AG08395 (cell line): ENCODE measurements at places on chromosomes 13 and 19.

GRCh38 chr13:41199526-41199925 lies 5.2 kb upstream of the KBTBD7 start:
- no peak for DNase-seq

DNA sequence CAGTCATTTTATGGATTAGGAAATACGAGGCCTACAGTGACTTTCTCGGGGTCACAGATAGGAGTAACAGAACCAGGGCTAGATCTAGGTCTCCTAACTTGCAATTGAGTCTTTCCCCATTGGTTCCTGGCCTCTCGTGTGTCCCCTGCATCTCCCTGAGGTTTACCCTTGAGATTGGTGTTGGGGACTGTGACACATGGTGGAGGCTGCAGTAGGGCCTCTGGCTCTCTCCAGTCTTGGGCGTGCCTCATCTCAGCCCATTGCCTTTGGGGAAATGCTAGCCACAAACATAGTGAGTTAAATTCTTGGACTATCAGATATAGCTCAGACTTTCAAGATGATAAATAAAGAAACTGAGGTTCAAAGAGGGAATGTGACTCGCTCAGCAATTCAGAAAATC lies 212.1 kb downstream of the KCNRG start:
- DNase-seq = no peak

DNA sequence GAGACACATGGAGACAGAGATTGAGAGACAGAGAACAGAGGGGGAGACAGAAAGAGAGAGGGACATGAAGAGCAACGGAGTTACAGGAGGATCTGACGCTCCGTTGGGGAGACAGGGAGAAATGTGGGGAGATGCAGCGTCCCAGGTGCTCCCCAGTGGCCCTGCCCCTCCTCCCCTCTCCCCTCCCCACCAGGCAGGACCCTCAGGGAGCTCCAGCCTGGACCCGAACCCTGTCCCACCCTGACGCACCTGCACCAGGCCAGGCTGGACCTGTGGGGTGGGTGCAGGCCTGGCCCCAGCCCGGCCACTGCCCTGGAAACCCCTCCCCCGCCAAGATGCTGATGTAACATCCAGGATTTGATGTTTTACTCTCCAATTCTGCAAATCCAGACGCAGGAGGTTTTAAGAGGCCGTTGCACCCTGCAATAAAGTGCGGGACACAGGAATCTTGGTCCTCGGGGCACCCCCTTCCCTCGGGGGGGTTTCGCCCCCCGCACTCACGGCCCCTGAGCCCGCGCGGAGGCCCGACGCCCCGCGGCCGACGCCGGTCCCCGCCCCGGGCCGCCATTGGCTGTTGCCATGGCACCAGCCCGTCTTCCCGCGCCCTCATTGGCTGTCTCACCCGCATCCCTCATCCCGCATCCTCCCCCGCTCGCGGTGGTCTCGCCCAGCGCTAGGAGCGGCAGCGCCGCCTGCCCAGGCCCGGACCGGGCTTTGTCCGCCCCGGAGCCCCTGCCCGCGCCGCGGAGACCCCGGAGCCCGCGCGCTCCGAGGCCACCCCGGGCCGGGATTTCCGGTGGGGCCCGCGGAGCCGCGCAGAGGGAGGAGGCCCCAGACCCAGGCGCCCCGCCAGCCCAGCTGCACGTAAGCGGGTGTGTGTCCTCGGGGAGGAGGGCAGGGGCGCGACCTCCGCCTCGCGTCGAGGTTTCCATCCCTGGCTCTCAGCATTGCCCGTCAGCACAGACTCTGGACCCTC lies at the start of gene APC2:
Gene APC2, plus strand, starts transcription at position 655 of the 976 bp plus-strand sequence. CDS start 2,881 bp downstream, outside the sequence.
- DNase-seq = peak; percentile 90

DNA sequence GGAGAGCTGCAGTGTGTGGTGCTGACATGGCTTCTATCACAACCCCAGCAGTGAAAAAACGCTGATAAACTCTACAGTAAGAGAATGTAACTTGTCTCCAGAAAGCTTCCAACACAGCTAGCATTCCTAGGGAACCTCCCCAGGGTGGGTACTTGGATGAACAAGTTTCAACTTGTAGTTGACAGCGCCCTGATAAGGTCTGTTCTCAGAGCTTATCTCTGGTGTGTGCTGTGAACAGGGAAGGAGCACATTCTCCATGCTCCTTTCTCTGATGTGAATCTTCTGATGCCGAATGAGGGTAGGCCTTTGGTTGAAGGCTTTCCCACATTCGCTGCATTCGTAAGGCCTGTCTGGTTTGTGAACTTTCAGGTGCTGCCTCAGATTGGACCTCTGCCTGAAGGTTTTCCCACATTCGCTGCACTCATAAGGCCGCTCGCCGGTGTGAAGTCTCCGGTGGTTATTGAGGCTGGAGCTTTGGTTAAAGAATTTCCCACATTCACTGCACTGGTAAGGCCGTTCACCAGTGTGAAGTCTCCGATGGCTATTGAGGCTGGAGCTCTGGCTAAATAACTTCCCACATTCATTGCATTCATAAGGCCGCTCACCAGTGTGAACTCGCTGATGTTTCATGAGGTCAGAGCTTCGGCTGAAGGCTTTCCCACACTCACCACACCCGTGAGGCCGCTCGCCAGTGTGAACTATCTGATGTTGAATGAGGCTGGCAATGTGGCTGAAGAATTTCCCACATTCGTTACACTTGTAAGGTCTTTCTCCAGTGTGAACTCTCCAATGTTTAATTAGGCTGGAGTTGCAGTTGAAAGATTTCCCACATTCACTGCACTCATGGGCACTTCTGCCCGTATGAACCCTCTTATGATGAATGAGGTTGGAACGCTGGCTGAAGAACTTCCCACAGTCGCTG lies 5.9 kb downstream of the ZNF792 start:
- DNase-seq = no peak

DNA sequence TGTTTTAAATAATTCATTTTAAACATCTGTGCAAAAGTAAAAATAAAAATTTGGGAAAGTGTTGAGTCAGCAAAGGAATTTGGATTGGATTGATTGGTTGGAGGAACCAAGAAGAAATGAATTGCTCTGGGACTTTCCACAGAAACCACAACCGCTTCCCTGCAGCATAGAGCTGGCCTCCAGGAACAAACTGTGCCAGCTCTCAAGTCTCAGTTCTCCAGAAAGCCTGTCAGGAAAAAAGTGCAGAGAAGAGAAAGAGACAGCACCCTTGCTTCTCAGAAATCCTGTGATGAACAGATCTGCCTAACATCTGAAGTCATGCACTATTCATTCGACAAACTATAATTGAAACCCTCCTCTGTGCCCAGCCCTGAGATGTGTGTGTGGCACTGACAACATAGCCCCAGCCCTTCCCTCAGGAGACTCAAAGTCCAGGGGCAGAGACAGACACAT lies 14.8 kb downstream of the LYPD3 start:
- DNase-seq = peak; percentile 61

DNA sequence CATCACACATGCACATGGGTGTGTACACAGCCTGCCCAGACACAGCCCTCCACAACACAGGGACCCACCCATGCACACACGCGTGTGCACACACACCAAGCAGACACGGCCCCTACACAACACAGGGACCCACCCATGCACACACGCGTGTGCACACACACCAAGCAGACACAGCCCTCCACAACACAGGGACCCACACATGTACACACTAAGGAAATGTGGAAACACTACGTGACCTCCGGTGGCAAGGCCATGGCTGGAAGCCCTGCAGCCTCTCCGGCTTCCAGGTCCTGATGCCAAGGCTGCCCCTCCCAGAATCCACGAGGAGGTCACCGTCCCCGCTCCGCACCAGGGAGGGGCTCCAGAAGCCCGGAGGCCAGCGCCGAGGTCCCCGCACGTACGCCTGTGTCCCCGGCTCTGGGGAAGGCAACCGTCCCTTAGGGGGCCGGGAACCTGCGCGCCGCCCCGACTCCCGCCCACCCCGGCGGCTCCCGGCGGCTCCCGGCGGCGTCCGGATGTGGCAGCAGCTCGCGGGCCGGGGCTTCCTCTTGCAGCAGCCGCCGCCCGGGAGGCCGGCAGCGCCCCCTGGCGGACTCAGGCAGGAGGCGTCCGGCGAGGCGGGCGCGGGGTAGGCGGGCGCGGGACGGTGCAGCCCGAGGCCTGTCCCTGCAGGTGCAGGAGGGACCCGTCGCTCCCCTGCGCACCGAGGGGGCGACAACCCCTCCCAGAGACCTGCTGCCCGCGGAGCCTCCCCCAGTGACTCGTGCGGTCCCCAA lies 29.8 kb upstream of the GRTP1 start:
- DNase-seq = peak; percentile 88

DNA sequence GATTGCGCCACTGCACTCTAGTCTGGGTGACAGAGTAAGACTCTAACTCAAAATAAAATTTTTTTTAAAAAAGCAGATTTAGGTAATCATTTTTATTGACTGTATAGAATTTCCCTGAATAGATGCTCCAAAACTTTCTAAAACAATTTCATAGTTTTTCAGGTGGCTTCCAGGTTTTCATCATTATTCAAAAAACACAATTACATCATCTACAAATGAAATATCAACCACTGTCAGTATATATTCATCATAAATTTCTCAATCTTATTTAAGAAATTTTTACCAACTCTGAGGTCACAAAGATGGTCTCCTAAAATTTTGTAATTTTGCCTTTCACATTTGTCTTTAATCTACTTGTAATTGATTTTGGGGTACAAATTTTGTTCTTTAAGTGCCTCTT lies 48.1 kb downstream of the ZC3H13 start:
- no peak for DNase-seq

- DNase-seq = no peak
These were observed 36.6 kb downstream of the ZSWIM4 start for GRCh38 chr19:13831537-13832467.

- peak; percentile 19 for DNase-seq
These were observed 128.9 kb downstream of the COG6 start for GRCh38 chr13:39784347-39784746.

DNA sequence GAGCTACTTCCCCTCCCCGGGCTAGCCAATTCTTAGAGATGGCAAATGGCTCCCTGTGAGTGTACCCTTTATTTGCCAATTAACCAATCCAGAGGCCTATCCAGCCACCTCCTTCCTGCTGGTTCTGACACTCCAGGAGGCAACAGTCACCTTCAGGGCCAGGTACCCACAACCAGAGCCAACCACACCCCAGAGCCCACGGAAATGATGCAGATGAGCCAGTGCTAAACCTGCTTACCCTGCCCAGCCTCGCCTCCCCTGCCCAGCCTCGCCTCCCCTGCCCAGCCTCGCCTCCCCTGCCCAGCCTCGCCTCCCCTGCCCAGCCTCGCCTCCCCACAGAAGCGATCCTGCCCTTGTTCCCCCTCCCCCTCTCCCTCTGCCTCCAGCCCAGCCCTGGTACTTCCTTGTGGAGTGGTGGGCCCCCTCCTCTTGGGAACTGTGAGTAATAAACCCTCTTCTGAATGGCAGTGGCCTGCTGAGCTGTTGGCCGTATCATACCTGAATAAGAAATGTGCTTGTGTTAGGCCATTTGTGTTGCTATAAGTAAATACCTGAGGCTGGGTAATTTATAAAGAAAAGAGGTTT lies 173.8 kb upstream of the RNF113B start:
- DNase-seq = no peak

DNA sequence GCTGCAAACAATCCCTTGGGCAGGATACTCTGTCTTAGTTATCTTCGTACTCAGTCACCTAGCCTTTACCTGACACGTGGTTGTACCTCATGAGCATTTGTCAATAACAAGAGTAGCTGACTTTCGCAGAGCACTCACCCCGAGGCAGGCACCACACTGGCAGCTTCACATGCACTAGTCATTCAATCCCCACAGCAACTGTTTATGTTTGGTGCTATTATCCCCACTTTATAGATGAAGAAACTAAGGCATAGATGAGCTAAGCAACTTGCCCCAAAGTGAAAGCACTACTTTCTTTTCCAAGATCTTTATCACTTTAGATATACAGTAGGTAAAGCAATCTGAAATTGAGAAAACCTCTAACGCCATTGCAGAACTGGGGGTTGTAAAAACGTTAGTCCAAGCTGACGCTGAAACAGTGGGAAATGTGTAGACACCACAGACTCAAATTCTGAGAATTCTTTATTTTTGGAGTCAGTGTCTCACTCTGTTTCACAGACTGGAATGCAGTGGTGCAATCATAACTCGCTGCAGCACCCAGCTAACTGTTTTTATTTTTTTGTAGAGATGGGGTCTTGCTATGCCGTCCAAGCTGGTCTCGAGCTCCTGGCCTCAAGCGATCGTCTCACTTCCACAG lies 446.0 kb downstream of the FOXO1 start:
- DNase-seq = no peak

DNA sequence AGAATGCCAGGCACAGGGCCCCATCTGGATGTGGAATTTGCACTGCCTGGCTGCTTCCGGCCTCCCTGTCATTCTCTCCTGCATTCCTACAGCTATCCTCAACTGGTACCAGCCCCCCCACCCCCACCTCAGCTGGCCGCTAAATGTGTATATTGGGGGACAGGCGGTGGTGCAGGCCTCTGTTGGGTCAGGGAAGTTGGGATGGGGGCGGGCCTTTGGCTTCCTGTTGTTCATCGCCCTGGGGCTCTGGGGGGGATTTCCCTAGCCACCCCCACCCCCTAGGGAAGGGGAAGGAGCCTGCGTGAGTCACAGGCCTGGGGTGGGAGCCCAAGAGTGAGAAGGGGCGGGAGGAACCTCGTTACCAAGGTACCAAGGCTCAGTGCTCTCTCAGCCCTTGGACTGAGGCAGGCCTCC lies 10.6 kb downstream of the POU2F2 start:
- peak; percentile 88 for DNase-seq

DNA sequence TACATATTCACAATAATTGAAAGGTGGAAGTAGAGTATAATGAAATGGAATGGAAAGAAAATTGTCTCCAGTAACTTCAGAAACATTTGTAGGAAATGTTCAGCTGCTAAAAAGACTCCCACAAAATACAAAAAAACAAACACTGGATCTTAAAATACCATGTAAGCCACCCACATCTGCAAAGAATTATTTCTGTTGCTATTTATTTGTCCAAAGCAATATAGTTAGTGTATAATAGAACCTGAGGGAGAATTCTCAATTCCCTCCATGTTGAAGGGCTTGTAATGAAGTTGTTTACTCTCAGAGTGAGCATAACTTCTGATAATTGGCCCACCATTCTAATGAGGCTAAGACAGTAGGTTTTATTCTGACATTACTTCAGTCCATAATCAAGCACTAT lies 37.4 kb upstream of the KLF12 start:
- no peak for DNase-seq

DNA sequence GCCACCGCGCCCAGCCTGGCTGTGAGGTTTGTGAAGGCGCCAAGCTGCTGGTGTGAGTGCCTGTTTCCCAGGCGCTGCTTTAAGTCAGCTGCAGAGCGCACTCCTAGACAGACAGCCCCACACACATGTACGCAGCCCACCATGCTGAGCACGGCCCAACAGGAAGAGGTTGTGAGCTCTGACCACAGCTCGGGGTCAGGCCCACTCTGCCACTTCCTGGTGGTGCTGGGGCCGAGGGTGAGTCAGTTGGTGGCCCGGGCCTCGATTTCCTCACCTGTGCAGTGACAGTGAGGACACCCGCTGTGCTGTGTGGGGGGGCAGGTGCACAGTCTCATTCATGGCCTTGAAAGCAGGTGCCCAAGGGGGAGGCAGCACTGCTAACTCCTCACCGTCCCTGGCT lies 106.7 kb downstream of the KDM4B start:
- DNase-seq = no peak

DNA sequence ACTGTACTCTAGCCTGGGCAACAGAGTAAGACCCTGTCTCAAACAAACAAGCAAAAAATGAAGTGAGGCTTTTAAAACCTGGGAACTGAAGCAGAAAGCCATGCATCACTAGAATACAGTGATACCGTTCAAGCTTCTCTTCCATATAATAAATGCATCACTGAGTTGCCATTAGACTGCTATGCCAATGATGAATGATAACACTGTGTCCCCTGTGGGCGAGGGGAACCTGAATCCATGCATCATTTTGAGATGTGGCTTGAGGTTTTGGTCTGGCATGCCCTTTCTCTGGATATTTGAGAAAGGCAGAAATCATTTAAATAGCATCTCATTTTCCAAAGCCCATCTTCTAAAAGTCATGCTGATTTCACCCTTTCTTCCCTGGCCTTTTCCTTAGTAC lies 1.5 kb upstream of the FAM124A start:
- no peak for DNase-seq
